Activated naive CD4-positive, alpha-beta T cell treated with anti-CD3 and anti-CD28 coated beads for 36 hours (primary cell): ENCODE measurements at places on chromosomes 2 and 18. TPM values are rescaled to one million over a fixed set of nuclear protein-coding genes. Genes with fewer than 3 reads are reported as not detected.

Gene MDH1B
- 0.86 TPM for total RNA-seq

DNA sequence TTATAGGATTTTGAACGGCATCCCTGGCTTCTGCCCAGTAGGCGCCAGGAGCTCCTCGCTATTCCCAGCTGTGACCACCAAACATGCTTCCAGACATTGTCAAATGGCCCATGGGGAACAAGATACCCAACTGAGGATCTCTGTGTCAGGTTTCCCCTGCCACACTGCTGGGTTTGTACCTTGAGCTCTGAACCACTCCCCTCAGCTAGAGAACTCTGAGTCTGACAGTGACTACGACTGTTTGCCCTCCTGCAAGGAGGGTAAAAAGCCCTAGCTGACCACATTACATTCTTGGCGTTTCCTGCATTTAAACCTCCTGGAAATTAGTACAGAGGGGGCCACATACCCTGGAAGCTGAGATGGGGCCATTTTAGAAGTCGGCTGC lies 12.4 kb downstream of the LRRFIP1 start:
- DNase-seq, result no peak
- peaks cover 6% of the 10 kb centered on the region for H3K4me1 ChIP-seq
- H3K36me3 ChIP-seq, result peaks cover 1% of the 10 kb centered on the region
- H3K27ac ChIP-seq, result no peak overlapping the region

- H3K27me3 ChIP-seq, result no peaks in the 10 kb centered on the region
- H3K4me3 ChIP-seq, result no peak overlapping the region
- no peak overlapping the region for H3K27ac ChIP-seq
- no peaks in the 10 kb centered on the region for H3K36me3 ChIP-seq
- H3K4me1 ChIP-seq, result no peaks in the 10 kb centered on the region
Observed at GRCh38 chr2:78120275-78120674, 598.1 kb upstream of the LRRTM4 start.

- H3K36me3 ChIP-seq, result no peaks in the 10 kb centered on the region
- no peak overlapping the region for H3K27ac ChIP-seq
- H3K4me3 ChIP-seq, result no peak overlapping the region
- H3K27me3 ChIP-seq, result peaks cover 6% of the 10 kb centered on the region
- DNase-seq, result peak; percentile 86
Observed at GRCh38 chr18:58525517-58525916, 103.4 kb downstream of the ALPK2 start.

DNA sequence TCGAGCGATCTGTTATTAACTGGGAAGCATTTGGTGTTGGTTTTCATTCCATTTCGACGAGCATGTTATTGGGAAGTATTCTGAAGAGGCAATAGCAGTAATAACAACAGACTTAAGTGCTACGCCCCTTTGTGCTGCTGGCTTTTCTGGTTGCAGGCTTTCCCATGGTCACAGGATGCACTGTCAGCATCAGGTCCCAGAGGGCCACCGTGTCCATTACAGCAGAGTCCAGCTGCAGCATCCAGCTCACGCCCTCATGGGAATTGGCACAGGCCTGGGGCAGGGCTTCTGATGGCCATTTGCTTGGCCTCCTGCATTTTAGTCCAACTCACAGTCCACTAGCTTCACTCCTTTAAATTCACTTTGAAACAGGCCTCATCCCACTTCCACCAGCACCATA lies 44.4 kb downstream of the BCL2L11 start:
- H3K27me3 ChIP-seq, result peaks cover 12% of the 10 kb centered on the region
- peaks cover 42% of the 10 kb centered on the region for H3K4me1 ChIP-seq
- no peak overlapping the region for H3K4me3 ChIP-seq
